Activated naive CD8-positive, alpha-beta T cell treated with anti-CD3 and anti-CD28 coated beads for 36 hours (primary cell): ENCODE measurements at places on chromosomes 12 and 14. TPM values are rescaled to one million over a fixed set of nuclear protein-coding genes. Genes with fewer than 3 reads are reported as not detected.

GRCh38 chr12:84998341-84998740 is 37.7 kb downstream of the TSPAN19 start:
- no peak for DNase-seq

DNA sequence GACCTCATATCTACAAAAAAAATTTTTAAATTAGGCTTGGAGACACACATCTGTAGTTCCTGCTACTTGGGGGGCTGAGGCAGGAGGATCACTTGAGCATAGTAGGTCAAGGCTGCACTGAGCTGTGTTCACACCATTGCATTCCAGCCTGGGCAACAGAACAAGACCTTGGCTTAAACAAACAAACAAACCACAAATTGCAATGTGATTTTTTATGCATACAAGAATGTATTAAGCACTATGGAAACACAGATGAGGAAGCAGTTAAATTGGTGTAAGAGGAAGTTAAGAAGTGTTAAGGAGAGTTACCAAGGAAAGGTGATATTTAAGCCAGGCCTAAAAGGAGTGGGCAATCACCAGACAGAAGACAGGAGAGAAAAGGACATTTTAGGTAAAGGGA is 83.6 kb upstream of the HECTD1 start:
- no peak for DNase-seq

- DNase-seq: no peak
Measured at GRCh38 chr14:69673104-69673503, 61.7 kb downstream of the SUSD6 start.

DNA sequence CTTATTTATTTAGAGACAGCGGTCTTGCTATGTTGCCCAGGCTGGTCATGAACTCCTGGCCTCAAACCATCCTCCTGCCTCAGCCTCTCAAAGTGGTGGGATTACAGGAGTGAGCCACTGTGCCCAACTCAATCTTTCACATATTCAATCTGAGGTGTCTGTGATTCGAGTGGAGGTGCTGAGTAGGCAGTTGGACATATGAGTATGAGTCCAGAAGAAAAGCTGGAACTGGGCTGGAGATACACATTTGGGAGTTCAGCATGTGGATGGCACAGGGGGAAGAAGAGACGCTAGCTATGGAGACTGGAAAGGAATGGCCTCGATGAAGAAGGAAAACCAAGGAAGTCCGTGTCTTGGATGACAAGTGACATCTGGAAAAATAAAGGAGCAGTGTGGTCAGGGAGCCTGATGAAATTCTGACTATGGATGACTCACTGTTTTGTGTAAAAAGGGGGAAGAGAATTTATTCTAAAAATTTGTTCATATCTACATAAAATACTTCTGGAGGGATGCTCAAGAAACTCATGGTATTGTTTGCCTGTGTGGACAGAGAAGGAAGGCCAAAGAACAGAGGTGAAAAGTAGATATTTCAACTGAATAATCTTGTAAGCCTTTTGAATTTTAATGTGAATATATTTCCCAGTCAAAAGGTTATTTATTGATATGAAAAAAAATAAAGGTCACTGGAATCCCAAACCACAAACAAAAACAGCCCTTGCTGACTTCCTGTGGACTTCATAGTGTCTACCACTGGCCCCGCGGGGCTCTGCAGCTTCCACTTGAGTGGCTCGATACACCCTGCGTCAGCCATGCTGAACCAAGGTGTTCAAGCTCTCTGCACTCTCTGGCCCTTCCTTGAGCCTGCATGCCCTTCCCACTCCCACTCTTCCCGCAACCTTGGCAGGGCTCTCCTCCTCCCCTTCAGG is 8.9 kb upstream of the LTA4H start:
- no peak for DNase-seq

PPP1R1A gene
- total RNA-seq: not detected

- DNase-seq: no peak
Measured at GRCh38 chr12:26143291-26143690, 18.5 kb upstream of the BHLHE41 start.

GRCh38 chr14:54629183-54629582 is 62.3 kb downstream of the SAMD4A start:
- no peak for DNase-seq

DNA sequence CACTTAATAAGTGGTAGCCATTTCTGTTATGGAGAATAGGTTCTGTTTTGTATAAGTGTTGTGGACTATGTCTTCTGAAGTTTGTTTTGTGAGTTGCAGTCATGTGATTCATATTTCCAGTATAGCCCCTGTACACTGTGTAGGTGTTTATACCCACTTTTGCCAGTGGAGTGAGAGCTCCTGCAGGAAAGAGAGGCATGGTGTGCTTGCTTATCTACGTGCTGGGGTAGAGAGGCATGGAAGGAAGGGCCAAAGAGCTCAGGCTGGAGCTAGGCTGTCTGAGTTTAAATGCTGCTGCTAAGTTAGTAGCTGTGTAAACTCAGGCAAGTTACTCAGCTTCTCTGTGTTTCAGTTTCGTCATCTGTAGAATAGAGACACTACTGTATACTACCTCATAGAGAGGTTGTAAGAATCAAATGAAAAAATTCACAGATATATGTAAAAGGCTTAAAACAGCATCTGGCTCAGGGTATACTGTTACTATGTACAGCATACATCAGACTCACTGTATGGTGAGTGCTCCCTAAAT is 88.2 kb upstream of the SLC38A2 start:
- no peak for DNase-seq

- no peak for DNase-seq
Measured at GRCh38 chr12:1619587-1619986, 9.4 kb upstream of the WNT5B start.

GRCh38 chr12:57025196-57025595 is 8.9 kb upstream of the TAC3 start:
- DNase-seq: no peak

DNA sequence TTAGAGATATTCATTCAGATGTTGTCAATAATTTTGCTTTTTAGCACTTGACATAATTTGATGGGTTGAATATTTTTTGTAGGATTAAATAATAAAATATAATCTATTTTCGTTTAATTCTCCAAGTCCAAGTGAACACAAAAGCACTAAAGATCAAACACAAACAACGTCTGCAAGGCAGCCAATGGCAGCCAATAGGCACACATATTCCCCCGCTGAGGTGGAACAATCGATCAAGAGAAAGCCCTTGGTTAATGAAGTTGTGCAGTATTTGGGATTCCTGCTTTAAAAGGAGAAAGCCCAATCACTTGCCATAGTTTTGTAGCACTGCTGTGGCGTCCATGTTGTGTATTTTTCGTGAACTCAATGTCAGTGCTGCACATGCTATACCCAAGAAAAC is 1.5 kb downstream of the DHRS7 start:
- no peak for DNase-seq

DNA sequence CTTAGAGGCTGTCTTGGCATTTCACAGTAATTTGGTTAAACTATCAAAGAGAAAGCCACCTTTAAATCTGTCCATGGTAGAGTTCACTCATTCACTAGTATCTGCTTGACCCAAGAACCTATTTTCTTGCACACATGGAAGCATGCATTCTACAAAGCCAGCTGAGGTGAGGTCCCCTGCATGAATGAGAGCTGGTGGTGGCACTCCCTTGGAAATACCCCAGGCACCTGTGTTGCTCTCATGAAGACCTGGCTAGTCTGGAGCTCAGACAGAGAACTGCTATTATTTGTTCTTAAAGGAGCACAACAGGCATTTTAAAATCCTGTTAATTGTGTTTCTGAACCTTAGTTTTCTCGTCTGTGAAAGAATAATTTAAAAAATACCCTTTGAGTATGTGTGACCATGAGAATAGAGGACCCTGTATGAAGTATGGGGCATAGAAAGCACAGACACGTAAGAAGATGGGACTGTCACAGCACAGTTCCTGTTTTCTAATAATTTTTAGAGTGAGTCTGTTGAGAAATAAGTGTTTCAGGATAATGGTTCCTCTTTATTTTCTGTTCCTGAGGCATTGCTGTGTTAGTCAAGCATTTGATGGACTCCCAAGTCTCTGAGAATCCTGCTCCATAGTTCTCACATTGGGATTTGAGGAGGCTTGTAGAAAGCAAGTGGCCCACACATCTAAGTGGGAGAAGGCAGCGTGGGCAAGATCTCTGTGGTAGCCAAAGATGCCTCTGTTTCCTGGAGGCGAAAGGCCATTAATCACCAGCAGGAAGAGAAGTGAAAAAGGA is 10.9 kb downstream of the RGS6 start:
- no peak for DNase-seq

DNA sequence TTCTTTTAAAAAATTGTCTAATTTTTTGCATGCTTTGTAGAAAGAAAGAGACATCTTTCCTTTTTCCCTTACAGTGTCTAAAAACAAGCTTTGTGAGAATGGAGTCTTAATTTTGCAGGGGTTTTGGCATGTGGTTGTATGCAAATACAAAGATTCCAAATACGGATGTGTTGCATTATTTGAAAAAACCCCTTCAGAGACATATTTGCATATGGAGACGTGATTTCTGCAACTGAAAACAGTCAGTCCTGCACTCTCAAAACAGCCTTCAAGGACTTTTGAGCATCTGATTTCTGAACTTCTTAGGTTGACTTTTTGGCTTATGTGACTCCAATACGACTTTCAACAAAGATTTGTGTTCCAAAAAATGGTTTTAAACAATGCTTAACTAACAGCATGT is 7.8 kb downstream of the IRAK3 start:
- no peak for DNase-seq

- no peak for DNase-seq
Measured at GRCh38 chr14:55780156-55780946, 200.3 kb downstream of the KTN1 start.

DNA sequence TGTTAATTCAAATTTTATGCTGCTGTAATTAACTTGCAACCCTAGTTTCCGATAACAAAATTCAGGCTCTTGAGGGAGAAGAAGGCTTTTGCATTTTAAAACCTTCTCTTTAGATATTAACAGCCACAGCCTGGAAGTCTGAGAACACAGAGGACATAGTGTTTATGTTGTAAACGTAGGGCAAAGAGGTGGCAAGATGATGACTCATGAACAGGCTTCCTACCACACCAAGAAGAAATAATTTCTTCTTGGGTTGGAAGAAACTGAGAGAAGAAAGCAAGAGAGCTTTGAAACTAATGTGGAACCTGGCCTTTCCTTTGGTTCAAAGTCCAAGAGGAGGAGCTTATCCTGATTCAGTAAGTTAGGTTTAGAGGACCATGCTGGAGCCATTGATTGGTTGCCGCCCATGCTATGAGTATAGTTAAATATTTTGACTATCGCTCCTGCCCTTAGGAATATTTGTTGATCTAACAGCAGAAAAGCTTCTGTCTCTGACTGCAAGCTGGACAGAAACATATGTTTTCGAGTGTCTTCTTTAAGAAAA is 31.8 kb downstream of the CCDC198 start:
- DNase-seq: no peak

SAV1 gene
- total RNA-seq: 14.4 TPM

OAS3 gene
- total RNA-seq: 37.4 TPM
